NCI-H1417 (cell line): ENCODE measurements at places on chromosomes 2 and 18.

DNA sequence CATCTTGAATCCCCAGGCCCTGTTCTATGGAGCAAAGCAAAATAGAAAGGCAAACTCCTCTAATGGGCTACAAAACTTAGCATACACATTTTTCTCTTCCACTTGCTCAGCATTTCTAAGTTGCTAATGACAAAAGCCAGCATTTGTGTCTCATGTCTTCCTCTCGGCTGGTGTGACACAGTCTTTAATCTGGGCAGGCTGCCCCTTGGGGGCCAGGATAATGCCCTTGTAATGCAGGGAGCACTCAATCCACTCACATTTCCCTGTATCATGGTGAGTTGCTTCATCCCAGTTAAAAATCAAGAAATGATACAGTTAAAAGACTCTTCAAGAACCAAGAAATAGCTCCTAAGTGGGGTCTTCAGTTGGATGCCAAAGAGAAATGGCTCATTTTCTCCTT, 109.1 kb upstream of the FBXO11 start:
- no peak for DNase-seq

DNA sequence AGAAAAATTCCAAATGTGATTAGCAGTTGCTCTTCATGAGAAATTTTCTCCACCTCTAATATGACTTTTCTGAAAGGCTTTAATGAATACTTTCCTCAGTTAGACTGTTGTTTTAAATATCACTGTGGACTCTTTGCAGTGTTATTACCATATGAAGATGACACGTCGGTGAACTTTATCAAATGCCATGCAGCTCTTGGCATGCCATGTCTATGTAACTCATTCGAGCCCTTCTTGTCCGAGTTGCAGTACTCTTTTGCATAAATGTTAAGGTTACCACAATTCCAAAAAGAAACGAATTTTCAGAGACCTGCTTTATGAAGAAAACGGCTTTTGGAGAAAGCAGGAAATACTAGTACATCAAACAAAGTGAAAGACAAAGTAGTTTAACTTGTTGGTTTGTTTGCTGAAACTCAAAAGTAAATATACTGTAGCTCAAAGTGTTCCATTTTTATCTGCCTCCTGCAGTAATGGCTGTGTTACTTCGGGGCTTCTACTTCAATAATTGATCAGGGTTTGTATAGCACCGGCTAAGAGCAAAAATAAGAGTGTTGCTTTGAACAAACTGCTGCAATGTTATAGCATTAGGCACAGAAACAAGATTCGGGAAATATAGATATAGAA, 204.1 kb downstream of the ARHGAP15 start:
- DNase-seq: no peak

- DNase-seq: peak; percentile 17
Observed at GRCh38 chr2:172442072-172442895, 14.9 kb downstream of the ITGA6 start.

DNA sequence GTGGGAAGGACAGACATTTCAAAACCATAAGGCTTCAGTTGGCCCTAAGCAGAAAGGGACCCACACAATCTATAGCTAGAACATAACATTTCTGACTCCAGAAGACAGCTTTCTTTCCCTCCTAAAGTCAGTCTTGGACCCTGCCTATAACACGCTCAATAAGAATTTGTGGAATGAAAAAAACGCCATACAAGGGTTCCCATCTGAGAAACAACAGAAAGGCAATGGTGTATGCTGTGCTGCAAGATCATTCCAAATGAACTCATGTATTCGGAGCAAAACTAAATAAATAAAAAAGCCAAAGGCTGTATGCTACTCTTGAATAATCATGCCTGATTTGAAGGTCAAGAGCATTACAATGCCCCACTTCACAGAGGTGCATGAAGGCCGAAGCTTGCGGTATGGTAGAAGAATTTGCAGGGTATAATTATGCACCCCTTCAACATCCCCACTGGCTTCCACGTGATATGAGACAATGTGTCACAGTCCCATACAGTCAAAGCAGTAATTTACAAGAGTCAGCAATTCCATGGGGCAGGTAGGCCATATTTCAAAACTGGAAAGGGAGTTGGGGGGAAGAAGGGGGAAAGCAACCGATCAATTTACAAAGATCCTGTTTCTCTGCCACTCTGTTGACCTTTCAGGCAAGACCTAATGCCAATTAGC, 61.4 kb upstream of the SLC14A2 start:
- peak; percentile 56 for DNase-seq

- DNase-seq: peak; percentile 17
Observed at GRCh38 chr2:146927080-146927711, 917.6 kb upstream of the ACVR2A start.

DNA sequence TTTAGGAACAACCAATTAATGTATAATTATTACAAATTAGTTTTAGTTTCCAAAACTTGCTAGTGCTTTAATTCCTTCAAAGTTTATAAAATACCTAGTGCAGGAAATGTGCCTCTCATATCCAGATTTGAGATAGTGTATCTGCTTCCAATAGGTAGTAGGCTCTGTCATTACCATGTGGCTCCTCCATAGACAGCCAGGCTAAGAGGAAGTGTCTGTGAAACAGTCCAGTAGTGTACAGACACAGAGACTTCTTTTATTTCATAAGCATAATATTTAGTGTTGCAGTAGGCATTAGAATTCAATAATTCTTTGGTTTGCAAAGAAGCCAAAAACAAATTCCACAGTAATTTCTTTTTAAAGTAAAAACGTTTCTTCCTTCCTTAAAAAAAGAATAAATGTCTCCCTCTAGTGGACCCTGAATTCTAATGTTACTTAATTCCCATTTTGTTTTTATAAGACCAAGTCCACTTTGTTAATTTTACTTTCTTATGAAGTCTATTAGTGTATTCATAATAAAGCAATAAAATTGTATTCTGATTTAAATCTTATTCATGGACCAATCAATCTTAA, 101.2 kb downstream of the NEB start:
- peak; percentile 14 for DNase-seq

DNA sequence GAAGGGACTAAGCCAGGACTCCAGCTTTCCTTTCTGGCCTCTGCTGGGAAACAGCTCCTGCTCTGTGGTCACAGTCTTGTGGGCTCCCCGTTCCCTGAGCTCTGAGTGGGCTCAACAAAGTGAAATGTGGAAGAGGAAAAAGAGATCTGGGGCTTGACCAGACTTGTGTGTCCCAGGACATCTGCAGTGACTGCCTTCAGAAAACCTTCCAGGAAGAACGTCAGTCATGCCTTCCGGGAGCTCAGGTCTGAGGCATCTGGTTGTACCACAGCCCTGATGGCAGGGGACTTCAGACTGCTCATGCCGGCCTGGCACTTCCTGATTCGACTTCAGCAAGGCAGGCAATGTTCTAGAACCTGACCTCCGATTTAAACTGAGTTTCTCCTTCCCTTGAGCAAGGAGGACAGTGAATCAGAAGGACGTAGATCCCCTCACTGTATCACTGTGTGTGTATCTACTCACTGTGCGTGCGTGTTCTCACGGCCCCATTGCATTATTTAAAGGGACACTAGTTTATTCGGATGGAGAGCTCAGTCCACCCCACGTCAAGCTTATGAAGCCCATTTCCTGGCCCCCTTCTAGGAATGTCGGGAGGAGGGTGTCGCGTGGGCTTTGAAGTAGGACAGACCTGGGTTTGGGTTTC, 548 bp upstream of the FBLN7 start:
- DNase-seq: no peak

DNA sequence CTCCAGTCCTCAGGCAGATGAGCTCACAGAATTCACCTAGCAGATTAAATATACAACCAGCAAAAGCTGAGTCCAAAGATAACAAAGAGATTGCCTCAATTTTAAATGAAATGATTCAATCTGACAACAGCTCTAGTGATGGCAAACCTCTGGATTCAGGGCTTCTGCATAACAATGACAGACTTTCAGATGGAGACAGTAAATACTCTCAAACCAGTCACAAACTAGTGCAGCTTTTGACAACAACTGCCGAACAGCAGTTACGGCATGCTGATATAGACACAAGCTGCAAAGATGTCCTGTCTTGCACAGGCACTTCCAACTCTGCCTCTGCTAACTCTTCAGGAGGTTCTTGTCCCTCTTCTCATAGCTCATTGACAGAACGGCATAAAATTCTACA, 86.0 kb downstream of the PTRHD1 start:
- no peak for DNase-seq

DNA sequence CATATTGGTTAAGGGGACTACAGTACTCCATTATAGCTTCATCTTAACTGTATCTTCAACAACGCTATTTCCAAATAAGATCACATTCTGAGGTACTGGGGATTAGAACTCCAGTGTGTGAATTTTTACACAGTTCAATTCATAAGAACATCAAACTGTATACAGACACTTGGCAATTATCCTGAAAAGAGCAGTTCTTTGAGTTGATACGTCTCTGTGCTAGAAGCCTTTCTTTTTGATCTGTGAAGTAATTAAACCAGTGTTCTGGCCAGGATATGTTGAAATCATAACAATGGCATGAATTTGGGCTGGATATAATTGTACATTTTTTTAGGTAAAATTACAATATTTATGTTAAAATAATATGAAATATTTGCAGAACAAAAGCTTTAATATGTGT, 93.5 kb upstream of the ITPRID2 start:
- DNase-seq: no peak

GRCh38 chr2:10514273-10514672, 66.1 kb upstream of the ODC1 start:
- no peak for DNase-seq

- no peak for DNase-seq
Observed at GRCh38 chr2:70733646-70734180, 34.3 kb downstream of the ADD2 start.

DNA sequence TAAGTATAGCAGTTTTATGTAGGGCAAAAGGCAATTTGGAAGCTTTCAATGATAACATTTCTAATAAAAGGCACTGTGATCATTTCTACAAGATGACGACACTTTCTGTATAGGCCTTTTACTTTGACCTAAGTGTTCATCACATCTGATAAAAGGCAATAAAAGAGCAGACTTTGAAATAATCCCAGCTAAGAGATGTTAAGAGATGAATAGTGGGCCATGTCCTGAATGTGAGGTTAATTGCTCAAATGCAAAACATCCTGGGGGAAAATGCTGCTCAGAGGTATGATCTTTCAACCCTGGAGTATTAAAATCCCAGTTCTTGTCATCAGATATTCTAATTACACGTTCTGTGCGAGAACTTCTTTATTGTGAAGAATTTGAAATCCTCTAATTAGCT, 677.6 kb downstream of the SOCS6 start:
- no peak for DNase-seq

DNA sequence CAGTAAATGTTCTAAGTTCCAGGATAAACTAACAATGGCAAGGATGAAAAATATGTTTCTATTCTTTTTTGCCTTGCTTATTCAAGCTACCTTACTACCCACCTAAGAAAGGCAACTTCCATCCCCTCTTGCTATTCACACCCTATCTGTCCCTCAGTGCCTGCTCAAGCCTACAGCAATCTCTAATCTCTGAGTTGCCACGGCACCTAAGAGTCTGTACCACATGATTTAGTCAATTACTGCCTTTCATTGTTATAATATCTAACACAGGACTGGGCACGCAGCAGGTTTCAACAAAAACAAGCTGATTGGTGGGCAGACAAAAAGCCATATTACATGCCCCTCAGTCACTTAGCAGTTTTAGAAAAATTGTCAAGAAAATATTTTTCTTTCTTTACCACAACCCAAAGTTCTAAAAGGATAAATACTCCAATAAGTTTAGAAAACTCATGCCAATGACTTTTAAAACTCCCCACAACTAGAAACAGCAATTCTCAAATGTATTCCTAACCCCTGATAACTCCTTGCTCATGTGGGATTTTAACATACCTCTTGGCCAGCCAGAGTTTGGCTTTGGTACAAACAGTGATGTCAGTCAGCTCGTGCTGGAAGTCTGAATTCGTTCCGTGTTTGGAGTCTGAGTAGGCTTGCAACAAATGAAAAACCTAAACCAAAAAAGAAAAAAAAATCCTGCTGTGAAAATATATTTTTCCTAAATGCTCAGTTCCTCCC, 117.3 kb upstream of the ZFP36L2 start:
- DNase-seq: no peak

DNA sequence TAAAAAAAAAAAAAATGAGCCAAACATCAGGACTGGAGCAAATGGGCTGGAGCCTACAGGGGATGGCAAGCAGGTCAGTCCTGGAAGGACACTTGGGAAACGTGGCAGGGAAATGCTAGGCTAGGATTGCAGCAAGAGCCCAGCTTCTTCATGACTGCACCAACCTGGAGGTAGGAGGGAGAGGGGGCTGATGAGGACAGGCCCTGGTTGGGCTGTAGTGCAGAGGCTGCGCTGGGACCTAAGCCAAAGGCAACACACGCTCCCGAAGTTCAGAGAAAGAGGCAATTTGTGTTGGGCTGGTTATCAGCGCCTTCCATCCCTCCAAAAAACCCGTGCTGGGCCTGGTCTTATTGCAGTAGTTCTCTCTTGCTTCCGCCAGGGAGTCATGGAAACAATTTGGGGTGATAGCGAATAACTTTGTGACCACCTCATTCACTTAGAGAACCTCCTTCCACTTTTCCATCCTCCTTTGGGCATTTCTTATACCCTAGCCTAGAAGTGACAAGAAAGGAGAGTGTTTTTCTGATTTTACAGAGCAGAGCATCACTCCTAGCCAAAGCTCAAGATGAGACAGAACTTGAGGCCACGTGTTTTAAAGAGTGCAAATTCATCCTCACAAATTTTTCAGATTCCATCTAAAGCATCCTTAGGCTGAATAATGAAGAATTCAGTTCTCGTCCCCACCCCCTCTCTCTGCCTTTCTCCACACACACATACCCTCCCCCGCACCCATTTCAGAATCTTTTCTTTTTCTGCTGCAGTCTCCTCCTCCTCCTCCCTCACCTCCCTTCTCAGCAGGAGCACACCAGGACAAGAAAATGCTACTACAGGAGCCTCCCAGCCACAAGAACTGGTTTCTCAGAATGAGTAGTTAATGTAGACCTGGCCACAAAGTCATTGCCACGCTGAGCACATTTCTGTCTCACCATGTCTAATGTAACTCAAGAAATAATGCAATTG, 82.5 kb upstream of the STPG4 start:
- no peak for DNase-seq

- no peak for DNase-seq
Observed at GRCh38 chr2:235383272-235383843, 110.5 kb upstream of the AGAP1 start.

GRCh38 chr2:152694161-152694661, 23.1 kb downstream of the PRPF40A start:
- DNase-seq: no peak

- DNase-seq: no peak
Observed at GRCh38 chr2:201955702-201956141, 77.9 kb upstream of the FZD7 start.

- DNase-seq: no peak
Observed at GRCh38 chr2:47195148-47195547, 40.0 kb upstream of the STPG4 start.

GRCh38 chr2:143623909-143624260, 494.7 kb downstream of the ARHGAP15 start:
- no peak for DNase-seq
